NCI-H774 (cell line): ENCODE measurements at places on chromosomes 6 and 20.

DNA sequence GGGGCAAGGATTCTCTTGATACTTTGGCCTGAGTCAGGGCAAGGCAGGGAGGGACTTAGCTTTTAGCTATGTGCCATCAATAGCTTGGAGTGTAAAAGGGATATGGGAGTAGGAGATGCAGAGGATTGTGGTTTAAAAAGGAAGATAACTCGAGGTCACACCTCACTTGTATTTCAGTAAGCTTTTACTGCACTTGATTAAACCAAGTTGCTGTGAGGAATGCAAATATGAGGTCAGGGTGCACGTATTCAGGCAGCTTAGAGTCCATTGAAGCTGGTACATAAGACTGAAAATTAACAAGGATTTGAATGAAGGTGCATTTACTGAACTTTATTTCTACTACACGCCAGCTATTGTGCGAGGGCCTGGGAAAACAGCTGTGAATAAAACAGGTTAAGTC is 32.1 kb downstream of the DSTN start:
- DNase-seq = no peak

DNA sequence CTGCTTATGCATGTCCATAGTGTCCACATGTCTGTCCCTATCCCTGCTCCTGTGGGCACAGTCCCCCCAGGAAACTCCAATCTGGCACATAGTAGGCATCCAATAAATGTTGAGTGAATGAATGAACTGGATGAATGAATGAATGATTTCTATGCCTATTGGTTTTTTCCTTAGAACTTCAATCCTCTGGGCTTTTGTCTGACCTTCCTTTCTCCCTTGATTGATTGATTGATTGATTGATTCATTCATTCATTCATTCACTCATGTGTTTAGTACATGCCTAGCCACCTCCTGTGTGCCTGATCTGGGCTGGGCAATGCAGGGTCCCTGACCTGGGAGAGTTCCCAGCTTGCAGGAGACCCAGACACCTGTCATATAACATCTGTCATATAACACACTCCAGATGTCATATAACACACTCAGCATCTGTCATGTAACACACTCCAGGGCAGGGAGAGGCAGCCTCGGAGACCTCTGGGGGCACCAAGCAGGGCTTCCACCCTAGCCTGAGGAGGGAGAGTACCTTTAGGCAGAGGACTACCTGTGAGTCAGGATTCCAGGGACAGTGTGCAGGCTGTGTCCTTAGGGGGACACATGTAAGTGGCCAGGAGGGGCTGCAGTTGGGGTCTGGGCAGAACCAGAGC is 17.9 kb downstream of the VSTM2L start:
- no peak for DNase-seq

- DNase-seq = no peak
Observed at GRCh38 chr6:7777074-7777473, 51.2 kb downstream of the BMP6 start.

DNA sequence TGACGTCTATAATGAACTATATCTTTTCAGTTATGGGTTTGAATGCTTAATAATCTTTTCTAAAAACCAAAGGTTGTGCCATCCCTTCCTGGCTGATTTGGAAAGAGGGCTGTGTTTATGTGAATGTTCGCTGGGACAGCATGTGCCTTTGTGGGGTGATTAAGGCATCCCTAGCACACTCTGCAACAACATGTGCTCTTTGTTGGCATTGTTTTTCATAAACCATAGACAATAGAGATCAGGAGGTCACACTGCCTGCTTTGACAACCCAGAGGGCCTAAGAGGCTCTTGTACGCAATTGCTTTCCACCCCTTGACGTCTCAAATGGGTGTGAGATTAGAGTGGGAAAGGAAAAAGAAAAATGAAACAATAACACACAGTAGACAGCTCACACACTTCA is 116.0 kb downstream of the LRRC1 start:
- DNase-seq = no peak

DNA sequence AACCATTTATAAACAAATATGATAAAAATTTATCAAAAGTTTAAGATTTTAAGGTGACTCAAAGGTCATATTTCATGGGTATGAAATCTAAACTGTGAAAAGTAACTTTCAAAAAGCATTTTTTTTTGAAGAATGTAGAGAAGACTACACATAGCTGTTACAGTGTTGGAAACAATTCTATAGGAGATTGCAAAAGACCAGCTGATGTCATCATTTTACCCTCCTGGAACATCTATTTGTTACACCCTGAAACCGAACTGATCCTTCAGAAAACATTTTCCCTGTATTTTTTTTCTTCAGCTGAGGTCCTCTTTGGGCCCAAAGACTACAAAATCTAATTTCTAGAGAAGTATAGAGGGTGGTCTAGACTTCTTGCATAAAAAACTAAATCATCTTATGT is 297.5 kb upstream of the FERMT1 start:
- no peak for DNase-seq

- DNase-seq = no peak
Observed at GRCh38 chr6:132320007-132320406, 81.3 kb downstream of the MOXD1 start.

GRCh38 chr20:24673678-24674570 is 204.5 kb downstream of the SYNDIG1 start:
- no peak for DNase-seq

DNA sequence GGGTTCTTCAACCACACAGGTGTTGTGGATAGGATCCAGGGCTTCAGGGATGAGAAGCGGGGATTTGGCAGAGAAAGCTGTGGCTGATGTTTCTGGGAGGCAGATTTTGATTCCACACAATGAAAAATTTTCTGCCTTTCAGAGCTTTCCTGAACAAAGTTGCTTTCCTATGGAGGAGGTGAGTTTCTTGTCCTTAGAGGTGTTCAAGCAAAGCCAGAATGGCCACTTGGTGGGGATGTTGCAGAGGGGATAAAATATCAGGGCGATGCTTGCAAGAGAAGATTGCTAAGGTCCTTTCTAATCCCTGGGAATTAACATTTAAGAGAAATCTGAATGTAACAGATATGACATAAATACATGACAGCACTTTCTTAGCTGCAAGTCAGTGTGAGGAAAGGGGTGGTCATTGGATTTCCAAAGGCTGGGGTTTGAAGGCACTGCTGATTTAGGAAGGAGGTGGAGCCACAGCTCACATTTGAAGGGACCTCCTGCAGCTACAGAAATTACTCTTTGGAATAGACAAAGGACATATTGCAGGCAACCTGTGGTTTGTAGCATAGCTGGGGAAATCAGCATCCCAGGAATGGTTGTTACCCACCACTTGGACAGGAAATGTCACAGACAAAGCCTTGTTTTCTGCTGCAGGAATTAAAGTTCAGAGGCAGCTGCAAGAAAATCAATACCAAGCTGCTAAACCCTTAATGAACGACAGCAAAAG is 271.1 kb upstream of the CHD6 start:
- DNase-seq = peak; percentile 7

DNA sequence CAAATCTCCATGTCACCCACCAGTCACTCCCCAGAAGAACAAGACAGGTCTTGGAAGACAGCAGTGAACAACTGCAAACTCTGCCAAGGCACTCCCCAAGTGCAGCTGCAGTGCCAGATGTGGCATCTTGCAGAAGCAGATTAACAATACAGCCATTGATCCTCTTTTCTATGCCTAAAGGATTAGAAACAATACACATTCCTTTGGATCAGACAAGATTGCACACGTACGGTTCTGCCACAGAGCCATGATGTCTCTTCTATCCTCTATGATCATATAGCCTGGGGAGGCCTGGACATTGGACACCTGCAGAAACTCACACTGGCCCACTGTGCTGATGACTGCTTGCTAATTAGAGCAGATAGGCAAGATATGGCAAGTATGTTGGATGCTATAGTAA is 155.9 kb downstream of the MYLK4 start:
- no peak for DNase-seq

- DNase-seq = no peak
Observed at GRCh38 chr6:112909781-112910180, 562.7 kb downstream of the RFPL4B start.

DNA sequence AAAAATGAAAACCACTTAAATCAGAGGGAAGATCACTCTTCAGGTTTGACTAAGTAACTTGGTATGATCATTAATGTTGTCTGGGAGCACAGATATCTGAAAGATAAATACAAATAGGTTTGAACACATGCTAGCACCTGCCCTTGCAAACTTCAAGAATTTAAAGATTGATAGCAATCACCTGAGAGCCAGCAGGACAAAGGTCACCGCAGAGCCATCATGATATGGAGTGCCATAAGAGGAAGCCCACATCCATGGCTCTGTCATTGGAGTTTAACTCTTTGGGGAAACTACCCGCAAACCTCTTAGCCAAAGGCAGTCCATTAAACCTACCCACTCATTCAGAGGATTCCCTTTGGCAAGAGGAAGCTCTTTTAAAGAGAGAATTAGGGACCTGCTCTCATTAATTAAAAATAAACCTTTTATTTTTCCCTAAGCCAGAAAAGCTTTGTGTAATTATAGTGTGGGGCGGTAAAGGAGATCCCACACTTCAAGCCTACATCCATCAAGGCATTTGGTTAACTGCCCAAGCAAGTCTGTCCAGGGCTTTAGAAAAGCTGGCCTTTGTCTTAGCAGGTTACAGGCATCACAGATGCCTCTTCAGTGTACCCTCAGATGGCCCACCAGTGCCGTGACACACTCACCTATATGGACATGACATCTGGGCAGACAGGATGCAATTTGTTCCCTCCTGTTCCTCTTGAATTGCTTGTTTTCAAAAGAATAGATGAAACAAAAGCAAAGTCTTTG is 73.0 kb downstream of the SASH1 start:
- no peak for DNase-seq

DNA sequence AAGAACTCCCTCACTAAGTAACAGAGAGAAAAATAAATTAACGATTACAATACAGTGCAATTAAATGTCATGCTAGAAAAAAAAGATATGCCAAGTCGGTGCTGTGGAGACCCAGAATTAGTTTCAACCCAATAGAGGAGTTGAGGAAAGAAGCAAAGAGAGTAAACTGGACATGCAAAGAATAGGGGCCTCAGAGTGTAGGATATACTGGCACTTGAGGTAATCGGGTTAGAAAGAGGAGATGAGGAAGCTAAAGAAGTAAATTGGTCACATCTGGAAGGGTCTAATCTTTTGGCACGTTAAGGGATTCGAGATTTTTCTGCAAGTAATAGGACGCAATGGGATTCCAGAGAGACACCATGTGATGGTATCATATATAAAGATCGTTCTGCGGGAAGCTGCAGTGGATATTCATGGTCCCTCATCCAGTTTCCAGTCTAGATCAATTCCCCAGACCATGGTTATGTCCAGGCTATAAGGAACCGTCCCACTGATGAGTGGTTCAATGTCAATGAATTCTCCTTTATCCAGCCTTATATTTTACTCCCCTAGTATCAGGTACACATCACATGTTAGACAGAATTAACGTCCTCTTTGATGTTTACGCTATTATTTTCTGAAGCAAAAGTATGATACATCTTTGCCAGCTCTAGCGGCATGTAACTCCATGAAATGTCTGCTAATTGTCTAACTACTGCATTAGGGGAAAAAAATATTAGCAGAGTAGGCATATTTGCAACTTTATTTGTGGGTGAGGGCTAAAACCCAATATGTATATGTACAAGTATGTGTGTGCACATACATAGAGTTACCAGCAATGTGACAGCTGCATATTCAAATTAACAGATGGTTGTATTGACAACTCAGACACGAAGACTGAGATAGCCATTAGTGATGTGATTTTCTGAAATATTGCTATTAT is 1.1 kb upstream of the TBC1D32 start:
- no peak for DNase-seq

- no peak for DNase-seq
Observed at GRCh38 chr6:163416557-163417253, 2.2 kb downstream of the QKI start.

GRCh38 chr20:47951521-47951971 is 166.3 kb upstream of the SULF2 start:
- no peak for DNase-seq

DNA sequence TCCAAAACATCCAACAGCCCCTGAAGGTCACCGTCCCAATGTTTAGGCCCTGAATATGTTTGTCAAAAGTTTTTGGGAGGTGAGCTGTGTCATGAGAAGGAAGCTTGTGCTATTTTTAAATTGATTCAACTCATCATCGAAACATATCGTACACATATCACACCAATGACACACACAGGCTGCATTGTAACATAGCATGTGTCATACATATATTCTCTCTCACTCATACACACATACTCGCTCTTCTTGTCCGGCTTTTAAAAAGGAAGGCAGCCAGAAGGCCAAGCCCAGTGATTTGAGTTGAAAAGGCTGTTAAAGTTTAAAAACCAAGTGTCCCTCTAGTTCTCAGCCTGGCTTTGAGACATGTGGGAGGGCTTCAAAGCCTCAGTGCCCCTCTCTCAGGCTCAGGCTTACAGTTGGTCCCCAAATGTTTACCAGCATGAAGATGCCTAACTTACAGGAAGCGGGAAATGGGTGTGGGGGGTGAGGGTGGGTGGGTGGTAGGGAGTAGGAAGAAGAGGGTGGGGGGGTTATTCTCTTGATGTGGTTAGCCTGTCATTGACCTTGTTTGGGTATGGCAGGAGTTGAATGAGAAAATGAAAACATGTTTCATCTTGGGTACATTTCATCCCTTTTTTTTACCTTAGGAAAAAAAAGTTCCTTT is 3.3 kb upstream of the PRDM1 start:
- no peak for DNase-seq

DNA sequence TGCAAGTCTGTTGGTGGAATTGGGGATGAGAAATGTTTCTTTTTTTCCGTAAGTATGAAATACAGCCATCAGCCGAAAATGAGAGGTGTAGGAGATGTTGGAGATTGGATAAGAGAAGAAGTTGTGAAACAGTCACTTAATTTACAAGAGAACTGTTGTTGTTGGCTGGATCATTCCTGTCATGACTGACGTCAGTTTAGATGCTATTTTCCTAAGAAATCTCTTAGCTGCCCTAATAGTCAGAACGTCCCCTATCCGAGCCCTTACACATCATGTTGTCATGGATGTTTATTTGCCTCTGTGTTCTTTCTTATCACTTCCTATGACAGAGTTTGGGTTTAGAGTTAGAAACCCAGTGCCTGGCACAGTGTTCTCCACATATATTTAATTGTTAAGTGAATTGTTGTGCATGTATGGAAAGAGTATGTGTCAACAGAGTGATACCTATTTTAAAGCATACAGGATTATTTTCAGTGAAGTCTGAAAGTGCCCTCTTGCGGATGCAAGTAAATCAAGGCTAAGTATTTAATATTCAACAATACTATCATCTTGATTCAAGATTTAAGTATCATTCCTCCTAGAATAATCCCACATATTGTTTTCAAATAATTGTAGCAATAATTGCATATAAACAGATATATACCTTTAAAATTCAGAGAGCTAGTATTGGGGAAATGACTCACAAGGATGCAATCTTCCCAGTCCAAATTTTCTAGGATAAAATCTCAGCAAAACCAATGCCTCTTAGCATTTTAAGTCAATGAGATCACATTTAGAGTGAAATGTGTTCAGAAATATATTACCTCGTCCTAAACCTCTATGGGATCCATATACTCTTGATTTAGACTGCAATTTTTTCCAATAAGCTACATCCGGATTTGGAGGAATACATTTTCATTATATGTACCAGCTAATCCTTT is 309.9 kb upstream of the NOX3 start:
- DNase-seq = no peak
